ENCODE measurements at places on chromosomes 2 and 18.

DNA sequence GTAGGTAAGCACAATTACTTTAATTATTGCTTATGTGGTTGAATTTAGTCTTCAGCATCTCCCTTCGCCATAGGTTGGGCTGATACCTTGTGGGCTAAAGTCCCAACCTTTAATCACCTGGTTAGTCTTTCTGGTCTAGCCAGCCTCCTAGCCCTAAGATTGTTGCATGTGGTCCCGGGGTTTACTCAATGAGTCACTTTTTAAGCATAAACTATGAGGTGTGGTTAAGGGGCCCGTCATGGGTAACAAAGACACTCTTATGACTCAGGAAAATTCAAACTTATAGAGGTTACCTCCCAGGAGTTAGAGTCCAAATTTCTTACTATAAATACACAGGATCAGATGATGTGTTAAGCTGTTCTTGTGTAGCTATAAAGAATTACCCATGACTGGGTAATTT is 841.6 kb downstream of the TRIB2 start:
- no peak for DNase-seq

DNA sequence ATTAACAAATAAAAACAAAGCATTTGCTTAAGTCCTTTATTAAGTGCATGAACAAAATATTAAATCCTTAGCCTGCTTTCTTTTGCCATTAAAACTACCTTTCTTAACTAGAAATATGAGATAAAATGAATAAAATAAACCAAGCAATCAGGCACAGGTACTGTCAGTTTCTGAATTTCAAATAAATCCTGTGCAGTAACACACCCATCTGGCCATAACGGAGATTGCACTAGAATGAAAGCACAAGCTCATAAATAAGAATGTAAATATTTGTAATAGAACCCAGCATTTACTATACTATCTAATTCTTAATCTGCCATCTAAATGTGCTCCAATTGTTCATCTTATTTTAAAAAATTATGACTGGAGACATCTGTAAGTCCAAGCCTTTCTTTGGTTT is 31.9 kb downstream of the PRKRA start:
- DNase-seq, result no peak

DNA sequence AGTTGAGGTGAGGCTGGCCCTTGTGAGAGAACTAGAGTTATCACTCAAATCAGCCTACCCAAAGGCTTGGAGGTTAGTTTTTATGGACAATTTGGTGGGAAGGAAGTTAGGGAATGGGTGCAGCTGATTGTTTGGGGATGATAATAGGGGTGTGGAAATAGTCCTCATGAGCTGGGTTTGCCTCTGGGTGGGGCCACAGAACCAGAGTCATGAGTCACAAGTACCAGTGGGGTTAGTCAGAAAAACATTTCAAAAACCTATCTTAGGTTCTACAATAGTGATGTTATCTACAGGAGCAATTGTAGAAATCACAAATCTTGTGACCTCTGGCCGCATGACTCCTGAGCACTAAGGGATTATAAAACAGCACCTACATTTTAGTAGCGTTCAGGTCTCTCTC is 630.1 kb upstream of the PIK3C3 start:
- DNase-seq, result no peak

DNA sequence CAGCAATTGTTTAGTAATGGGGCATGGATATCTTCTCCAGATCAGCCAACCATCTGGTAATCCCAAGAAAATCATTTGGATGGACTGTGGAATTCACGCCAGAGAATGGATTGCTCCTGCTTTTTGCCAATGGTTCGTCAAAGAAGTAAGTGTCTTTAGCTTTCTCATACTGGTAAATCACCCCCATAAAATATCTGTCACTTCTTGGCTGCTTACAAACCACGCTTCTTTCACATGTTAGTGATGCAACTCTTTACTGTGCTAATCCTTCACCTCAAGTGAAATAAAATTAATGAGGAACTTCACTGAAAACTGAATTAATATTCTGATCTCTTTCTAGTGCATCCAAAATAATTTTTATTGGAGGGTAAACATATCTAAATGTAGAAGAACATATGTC is 18.9 kb downstream of the CPO start:
- DNase-seq, result no peak

GRCh38 chr2:168564641-168565040 is 108.6 kb downstream of the CERS6 start:
- DNase-seq, result no peak

- DNase-seq, result no peak
These were observed 836.5 kb upstream of the ID2 start for GRCh38 chr2:7845332-7845731.

DNA sequence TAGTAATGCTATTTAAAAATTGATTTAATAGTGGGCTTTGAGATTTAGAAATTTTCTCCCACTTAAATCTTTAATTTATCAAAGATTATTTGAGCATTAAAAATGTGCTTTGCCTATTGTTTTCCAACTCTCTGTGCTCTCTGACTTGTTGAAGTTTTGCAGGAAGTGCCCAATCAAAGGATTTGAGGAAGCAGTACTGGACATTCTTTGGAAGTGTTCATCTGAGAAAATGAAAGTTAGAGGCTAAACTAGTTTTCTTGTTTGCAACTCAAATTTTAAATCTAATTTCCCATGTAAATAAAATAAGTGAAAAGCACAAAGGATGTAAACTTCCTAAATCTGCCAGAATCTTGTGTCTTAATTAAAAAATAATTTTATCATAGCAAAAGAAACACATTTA is 89.1 kb downstream of the CAMKMT start:
- no peak for DNase-seq

- no peak for DNase-seq
These were observed 421.6 kb upstream of the ID2 start for GRCh38 chr2:8260213-8260612.

GRCh38 chr18:75132931-75133525 is 75.9 kb downstream of the PTGR3 start:
- DNase-seq, result no peak

DNA sequence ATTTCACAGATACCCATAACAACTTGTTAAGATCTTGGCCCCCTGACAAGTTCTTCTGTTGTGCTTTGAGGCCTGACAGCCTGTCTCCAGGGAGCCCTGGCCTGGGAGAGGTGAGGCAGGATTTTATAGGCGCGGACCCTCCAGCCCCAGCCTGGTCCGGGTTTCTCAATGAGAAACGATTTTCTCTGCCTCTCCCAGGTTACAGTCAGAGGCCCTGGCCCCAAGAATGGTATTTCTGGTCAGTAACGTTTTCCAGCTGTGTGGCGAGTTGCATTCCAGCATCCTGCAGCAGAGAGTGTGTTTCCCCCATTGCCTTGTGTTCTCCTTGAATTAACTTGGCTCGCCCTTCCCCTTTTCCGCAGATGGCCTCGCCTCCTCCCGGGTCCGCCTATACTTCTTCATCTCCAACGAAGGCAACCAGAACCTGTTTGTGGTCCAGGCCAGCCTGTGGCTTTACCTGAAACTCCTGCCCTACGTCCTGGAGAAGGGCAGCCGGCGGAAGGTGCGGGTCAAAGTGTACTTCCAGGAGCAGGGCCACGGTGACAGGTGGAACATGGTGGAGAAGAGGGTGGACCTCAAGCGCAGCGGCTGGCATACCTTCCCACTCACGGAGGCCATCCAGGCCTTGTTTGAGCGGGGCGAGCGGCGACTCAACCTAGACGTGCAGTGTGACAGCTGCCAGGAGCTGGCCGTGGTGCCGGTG is 3.0 kb downstream of the INHBB start:
- DNase-seq, result no peak

- no peak for DNase-seq
These were observed 229.5 kb downstream of the ZBTB7C start for GRCh38 chr18:48179666-48180065.

- no peak for DNase-seq
These were observed 275.5 kb downstream of the SS18 start for GRCh38 chr18:25814841-25815458.

GRCh38 chr2:128321784-128322714 is 3.4 kb upstream of the HS6ST1 start:
- DNase-seq, result peak; percentile 60

DNA sequence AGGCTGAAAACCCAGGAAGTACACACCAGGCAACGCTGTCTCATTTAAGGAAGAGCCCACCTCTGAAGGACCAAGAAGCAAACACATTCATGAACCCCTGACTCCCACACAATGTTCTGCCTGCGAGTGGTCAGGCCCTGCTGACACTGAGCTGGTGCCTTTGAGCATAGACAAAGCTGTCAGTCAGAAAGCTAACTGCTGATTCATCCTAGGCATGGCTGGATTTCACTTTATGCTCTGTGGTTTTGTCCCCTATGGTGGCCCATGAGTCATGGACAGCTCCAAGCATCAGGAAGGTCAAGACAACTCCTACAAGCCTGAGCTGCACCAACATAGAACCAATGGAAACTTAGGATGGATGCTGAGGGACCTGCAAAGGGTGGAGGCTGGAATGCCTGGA is 78.9 kb downstream of the UXS1 start:
- no peak for DNase-seq

GRCh38 chr2:236169151-236169721 is 1.1 kb upstream of the GBX2 start:
- no peak for DNase-seq

GRCh38 chr2:69306822-69307578 is 80.0 kb downstream of the GFPT1 start:
- peak; percentile 29 for DNase-seq

- no peak for DNase-seq
These were observed 115.0 kb upstream of the RMDN2 start for GRCh38 chr2:37809931-37810570.

GRCh38 chr2:29921560-29921915 is at the start of gene ALK:
Gene ALK (minus strand): TSS chr2:29921586. CDS start chr2:29920659, 927 bp downstream.
- DNase-seq, result peak; percentile 9

DNA sequence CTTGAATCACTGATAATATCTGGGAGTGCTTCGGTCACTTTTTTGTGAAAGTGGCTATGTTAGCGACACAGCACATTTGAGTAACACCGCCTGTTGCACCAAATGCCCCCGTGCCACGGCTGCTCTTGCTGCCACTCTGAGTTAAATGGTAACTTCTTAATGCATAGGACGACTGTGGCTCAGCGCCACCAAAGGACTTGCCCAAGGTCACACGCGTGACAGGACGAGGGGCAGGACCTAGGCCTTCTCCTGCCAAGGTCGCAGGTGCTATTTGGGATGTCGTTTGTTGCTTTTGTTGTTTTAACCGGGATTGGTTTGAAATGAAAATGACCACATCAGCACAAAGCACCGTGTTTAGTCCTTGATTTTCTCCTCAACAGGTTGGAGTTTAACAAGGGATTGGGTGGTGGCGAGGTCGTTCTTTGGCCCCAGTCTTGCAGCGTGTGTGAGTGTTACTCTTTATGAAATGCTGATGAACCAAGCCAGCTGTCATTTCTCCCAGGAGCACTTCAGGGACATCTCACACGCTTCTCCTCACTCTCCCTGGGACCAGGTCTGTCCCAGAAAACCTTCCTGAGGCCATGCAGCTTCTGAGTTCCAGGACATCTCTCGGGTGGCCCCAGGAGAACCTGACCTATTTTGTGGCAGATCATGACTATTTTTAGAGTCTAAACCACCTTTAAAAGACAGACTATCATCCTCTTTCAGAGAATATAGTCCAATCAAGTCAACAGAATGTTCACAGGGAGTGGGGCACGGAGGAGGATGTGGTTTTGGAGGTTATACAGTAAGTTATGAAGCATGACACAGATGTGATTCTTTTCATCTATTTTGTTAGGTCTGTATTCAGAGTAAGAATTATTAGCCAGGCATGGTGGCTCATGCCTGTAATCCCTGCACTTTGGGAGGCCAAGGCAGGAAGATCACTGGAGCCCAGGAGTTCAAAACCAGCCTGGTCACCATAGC is 49.9 kb downstream of the MTCL1 start:
- DNase-seq, result peak; percentile 7

DNA sequence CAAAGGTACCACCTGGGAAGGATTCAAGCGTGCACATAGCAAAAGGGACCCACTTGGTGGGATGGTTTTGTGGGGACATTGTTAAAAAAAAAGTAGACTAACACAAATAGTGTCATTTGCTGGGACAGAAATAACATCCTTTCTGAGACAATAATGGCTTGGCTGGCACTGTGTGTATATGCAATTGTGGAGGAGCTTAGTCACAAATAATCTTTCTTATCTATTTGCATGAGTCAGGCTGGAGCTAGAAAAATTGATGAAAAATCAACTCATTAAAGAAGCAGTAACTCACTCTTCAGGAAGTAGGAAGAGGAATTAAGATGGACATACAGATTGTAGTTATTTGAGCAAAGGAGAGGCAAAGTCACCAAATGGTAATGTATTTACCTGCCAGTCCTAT is 29.5 kb upstream of the ITGB6 start:
- no peak for DNase-seq

DNA sequence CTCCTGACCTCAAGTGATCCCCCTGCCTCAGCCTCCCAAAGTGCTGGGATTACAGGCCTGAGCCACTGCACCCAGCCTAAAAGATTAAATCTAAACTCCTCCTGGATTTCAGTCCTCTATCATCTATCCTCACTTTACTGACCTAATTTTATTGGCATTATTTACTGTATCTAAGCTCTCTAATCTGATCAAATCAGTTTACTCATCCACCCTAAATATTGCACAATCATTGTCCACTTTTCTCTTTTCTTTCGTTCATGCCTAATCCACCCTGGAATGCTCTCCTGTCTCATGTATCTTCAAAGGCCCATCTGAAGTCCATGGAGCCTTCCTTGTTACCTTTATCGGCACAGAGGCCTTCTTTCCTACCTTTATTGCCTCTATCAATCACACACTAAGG is 31.6 kb upstream of the GPR155 start:
- DNase-seq, result no peak
